ENCODE measurements at places on chromosomes 7 and 10.

DNA sequence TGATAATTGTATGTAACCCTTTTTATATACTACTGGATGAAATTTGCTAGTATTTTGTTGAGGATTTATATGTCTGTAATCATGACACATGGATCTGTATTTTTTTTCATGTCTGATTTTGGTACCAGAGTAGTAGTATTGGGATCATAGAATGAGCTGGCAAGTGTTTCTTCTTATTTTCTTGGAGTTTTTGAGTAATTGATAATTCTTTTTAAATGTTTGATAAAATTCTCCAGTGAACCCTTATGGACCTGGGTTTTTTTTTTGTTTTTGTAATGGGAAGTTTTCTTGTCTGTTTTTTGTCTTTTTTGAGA is 28.4 kb downstream of the ZNF33A start:
- no peak for DNase-seq

DNA sequence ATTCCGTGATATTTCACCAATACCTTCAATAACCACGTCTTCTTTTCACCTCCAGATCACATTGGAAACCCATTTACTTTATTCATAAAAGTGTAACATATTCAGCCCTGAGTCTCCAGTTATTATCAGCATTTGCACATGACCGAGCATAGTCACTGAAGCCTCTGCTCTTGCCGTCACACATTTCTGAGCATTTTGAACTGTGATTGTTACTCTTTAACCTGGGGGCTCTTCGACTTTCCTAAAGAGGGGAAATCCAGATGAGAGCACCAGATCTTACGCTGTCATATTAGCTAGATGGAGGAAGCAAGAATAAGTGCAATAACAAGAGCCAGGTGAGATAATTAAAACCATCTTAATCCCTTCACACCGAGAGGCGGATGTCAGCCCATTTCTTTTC is 260.0 kb upstream of the NRP1 start:
- DNase-seq = no peak

DNA sequence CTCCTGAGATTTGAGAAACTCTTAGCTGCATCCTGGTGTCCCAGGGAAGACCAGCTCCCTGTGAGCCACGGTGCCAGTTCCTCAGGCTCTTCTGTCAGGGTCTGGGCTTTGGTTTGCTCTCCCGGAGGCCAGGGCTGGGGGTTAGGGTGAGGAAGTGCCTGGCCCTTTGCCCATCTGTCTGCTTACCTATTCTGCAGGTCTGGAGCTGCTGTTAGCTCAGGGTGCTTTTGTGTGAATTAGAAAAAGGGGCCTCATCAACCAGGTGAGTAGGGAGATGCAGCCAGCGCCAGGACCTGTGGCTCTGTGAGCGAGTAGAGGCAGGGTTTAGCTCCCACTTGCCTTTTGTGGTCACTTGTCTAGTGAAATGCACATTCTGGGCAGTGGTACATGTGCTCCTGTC is 109.4 kb downstream of the DOCK1 start:
- DNase-seq = no peak

GRCh38 chr7:128923411-128923800 is 12.9 kb upstream of the KCP start:
- DNase-seq = no peak

Measured in aorta (tissue), 5 donors.